ENCODE measurements at places on chromosomes 6 and 20. TPM values are rescaled to one million over a fixed set of nuclear protein-coding genes. Genes with fewer than 3 reads are reported as not detected.

Gene OR12D3
- not detected for total RNA-seq

Gene CTCFL
- total RNA-seq: not detected

Gene HLA-A
- 414 TPM for total RNA-seq

Gene LGSN
- under 0.01 TPM for total RNA-seq

Gene GSTA3
- total RNA-seq: not detected

Gene KIF13A
- 72.6 TPM for total RNA-seq

Gene ANKRD66
- total RNA-seq: not detected

Gene FAM210B
- total RNA-seq: 46.1 TPM

Gene EFCAB8
- 0.28 TPM for total RNA-seq

Gene GRM4
- under 0.01 TPM for total RNA-seq

Gene SAPCD1
- 0.28 TPM for total RNA-seq

Gene SIRPG
- total RNA-seq: not detected

Gene IPCEF1
- 0.43 TPM for total RNA-seq

Gene BNIP5
- not detected for total RNA-seq

Gene LY6G6F
- not detected for total RNA-seq

Gene POPDC3
- total RNA-seq: 8.2 TPM

All from smooth muscle cell of bladder (primary cell).